ENCODE measurements at places on chromosomes 4 and X.
A peak's percentile ranks its signal among the peaks of the same experiment; 100 is the strongest.

DNA sequence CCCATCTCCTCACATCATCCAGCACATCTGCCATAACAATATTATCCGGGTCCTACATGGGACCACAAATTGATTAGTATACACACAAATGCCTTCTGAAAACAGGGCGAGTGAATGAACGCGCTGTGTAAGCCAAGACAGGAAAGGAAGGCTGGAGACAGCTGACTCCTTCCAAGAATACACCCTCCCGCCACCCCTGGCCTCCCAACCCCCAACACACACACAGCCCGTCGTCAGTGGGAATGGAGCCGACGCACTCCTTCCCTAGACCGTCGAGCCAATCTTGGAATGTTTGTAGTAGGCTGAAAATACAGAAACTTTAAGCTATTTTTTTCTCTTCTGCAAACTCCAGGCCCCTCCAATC is 319 bp upstream of the MAGEH1 start:
- DNase-seq: no peak

DNA sequence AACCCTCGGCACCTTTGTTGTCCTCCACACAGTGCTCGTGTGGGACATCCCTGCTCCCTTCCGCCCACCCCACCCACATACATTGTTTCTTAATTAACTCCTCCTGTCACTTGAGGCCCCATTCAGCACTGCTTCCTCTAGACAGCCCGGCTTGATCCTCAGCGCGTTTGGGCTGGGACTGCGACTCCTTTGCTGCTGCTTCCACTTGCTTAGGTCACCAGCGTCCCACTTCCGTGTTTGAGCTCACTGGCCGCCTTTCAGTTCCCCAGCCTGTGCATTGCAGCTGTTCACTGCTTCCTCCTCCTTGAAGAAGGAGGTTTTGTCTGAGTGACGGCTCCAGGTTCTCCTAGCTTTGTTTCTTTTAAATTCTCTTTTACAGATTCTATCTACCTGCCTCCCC is 16.1 kb downstream of the RNF4 start:
- DNase-seq: no peak

- DNase-seq: no peak
These were observed 226.4 kb upstream of the CASK start for GRCh38 chrX:42149765-42150164.

DNA sequence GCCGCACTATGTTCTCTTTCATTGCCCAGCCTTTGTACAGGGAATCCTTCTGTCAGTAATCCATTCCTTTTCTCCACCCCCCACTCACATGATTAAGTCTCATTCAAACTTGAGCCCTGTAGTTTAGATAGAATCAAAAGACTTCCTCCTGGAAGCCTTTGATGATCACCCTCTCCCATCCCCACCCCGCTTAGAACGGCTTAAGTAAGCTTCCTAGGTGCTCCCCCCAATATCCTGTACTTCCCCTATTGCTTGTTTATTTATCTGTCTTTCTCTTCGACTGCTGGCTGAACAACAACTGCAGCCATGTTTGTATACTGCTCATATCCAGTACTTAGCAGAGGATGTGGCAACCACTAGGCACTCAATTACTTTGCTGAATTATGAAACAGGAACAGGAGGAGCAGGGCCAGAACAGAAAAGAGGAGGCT is 38.5 kb upstream of the GPC3 start:
- DNase-seq: no peak

DNA sequence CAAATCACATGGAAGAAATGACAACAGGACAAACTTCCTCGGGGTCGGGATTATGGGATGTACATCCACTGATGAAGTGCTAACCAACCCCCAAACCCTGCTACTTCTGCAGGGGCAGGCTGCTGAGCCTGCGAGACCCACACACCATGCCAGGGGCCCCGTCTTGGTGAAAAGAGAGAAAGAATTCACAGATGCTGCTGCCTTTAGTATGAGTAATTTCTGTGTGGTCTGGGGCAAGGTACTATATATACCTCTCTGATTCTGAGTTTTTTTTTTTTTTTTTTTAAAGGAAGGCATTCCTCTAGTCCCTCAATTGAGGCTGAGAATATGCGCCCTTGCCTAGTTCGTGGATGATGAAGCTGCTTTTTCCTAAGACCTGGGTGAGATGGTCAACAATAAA is 24.8 kb downstream of the PDHA1 start:
- DNase-seq: no peak

DNA sequence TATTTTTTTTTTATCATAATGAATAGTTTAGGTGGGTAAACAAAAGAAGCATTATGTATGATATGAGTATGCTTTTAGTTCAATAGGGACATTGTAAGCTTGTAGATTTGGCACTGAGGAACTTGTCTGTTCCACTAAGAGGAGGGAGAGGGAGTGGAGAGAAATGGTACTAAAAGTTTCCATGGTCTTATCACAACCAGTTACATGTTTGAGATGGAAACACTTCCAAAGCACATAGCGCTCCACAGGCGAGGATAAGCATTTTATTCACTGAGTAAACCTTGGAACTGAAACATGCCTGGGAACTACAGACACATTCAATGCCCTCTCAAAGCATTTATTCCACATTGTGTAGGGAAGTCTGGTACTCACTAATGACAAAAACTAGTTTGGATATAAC is 15.5 kb downstream of the MYOZ2 start:
- no peak for DNase-seq

GRCh38 chrX:1500701-1501624 is 36.0 kb downstream of the P2RY8 start:
- no peak for DNase-seq

GRCh38 chr4:124018383-124019317 is 622.1 kb downstream of the SPRY1 start:
- DNase-seq: no peak

GRCh38 chr4:2093265-2093664 is 34.1 kb downstream of the NAT8L start:
- DNase-seq: no peak

DNA sequence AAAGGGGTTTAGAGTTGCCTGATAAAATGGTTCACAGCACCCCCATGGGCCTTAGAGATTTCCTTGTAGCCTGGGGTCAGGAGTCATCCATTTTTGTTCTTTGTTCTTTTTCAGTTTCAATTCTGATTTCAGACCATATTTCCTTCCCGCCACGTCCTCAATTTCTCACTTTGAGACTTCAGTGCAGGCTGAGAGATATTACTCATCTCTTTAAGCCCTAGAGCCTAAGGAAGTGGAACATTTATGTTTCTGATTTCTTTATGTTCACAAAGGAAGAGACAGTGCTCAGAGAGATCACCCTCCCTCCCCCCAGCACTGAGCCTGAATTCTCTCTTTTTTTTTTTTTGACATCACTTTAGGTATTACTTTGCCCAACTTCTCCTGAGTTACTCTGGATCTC is 56.3 kb downstream of the MSN start:
- no peak for DNase-seq

GRCh38 chrX:77502951-77503525 is 55.8 kb downstream of the FGF16 start:
- no peak for DNase-seq

- peak; percentile 57 for DNase-seq
These were observed 31.6 kb upstream of the DDX3X start for GRCh38 chrX:41302370-41302769.

- no peak for DNase-seq
These were observed 496.3 kb downstream of the PDGFC start for GRCh38 chr4:156475322-156475721.

DNA sequence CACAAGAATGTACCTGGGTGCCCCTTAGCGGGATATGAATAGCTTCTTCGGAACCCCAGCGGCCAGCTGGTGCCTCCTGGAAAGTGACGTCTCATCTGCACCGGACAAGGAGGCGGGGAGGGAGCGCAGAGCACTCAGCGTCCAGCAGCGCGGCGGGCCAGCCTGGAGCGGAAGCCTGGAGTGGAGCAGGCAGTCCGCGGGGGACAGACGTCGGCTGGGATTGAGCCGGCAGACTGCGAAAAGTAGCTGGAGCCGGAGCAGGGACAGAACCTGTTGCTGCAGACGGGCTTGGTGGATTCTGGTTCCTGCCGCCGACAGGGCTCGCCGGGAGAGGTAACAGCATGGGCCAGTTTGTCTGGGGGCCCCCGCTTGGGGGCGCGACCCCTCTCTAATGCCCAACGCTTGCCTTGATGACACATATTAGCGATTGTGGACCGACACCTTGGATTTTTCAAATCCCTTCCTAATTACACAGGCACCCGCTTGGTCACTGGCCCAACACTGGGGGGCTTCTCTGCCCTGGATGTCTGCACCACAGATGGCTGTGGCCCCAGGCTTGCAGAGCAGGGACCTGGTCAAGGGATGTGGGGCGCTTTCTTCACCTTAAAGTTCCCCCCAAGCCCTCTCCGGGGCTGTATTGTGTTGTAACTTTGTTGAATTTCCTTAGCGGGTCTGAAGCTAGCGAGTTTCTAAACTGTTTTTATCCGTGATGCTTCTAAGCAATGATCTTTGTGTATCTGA is at the start of gene NPFFR2:
Gene NPFFR2 (plus strand): TSS at position 133 of the 741 bp plus-strand sequence. CDS start 96,592 bp downstream, outside the sequence.
- DNase-seq: no peak

- DNase-seq: no peak
These were observed 128.7 kb upstream of the PJA1 start for GRCh38 chrX:69293776-69294601.

- no peak for DNase-seq
These were observed 1912.7 kb upstream of the TENM3 start for GRCh38 chr4:180330521-180330920.

- no peak for DNase-seq
These were observed 195.1 kb upstream of the VCX start for GRCh38 chrX:7647831-7648230.

DNA sequence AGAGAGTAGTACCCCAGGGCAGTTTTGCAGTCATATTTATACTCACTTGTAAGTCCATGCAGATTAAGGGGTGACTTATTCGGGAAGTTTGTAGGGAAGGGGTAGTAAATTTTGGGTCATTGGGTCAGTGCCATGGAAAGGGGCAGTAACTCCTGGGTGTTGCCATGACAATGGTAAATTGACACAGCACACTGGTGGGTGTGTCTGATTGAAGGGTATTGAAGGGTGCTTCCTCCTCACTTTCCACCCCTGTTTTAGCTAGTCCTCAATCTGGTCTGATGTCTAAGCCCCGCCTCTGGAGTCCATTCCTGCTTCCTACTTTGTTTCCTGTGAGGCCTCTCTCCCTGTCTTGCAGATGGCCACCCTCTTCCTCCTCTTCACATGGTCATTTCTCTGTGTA is 11.9 kb downstream of the ODAPH start:
- no peak for DNase-seq

DNA sequence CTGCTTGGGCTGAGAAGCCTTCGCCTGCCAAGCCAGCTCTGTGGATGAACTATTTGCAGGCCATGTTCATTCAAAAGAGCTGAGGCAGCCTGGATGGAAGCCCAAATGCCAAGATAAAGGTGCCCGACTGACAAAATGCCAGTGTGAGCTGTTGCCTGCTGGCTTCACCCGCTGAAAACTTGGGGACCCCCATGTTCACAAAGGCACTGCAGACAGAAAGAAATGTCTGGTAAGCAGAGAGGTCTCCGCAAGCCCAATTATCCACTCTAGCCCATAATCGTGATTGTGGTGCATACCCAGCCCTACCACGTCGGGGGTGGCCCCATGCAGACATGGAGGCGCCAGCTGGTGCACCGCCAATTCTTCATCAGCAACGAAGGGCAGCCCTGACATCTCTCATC is 13.0 kb upstream of the SMIM20 start:
- no peak for DNase-seq

GRCh38 chr4:68383115-68383514 is 33.2 kb upstream of the YTHDC1 start:
- DNase-seq: no peak

GRCh38 chr4:136939781-136940180 is 592.5 kb downstream of the PCDH18 start:
- DNase-seq: no peak

DNA sequence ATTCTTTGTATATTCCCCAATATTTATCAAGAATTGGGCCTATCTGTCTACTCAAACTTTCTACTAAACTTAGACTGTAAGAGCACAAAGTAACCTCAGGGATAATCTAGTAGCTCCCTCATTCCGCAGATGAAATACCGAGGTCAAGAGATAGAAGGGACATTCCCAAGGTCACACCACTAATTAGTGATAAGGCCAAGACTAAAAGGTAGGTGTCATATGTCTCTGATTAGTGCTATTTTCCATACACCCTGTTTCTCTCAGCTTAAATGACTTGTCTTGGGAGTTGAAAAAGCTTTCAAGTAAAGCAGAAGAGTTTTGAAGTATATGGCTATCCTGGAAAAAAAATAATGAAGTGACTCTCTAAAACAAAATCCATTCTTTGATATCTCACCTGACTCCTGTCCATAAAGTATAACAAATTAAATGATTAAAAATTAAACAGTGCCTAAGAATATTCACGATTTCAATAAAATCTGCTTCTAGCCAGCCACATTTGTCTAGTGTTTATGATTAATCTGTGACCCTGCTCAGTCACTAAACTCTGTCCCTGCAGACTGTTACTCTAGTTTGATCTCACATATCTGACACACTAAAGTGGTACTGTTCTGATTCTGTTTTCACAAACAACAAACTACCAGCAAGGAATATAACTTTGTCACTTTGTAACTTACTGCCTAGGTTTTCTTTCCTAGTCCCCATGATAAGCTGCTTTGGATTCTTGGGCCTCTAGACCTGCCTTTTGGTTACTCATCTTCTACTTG is 10.3 kb downstream of the GPR174 start:
- no peak for DNase-seq

DNA sequence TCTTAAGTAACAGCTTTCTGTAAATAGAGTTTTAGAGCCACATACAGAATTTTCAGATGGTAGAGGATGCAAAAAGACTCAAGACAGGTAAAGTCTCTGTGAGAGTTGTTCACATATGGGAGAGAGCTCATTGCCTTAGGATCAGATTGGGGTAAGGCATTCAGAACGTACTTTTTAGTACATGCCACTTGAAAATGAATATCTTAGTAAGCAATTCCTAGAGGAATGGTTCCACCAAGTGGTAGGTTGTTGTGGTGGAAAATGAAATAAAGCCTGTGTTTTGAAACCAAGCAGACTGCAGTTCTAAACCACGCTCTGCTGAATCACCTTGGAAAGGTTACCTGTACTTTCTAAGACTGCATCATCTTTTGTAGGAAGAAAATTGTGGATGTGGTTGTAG is 547.0 kb upstream of the LCORL start:
- DNase-seq: no peak

DNA sequence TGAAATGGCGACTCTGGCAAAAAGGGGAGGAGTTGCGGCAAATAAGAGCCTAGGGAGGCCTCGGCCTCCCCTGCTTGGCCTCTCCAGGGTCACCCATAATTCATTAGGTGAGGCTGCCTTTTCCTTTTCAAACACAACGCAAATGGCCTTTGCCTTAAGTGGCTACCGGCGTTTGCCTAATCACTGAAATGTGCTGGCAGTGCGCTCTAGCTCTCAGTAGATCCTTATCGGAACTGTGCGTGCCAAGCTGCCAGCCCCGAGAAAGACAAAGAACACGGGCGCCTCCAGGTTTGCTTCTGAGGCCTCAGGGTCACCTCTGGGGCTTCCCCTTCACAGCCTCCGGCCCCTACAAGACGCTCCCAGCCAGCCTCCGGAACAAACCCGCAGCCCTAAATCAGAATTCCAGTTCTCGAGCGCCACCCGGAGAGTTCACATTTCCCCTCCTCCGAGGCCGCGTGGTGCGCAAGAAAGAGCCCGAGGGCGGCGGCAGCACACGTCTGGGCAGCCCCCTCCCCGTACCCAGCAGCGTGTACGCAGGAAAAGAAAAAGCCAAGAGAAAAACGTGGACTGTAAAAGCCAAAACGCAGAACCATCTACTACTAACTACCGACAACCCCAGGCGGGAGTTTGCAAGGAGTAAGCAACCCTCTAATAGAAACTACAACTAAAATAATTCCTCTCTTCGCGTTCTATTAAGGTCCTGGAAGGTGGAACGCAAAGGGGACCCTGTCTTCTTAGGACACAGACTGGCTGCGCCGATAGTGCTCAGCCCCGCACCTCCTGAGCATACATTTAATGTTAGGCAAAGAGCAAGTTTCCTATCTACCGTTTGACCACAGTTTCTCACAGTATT is 76.5 kb upstream of the BCOR start:
- DNase-seq: no peak

Measured in T1000 (cell line).